ENCODE measurements at places on chromosomes 13 and 19. TPM values are rescaled to one million over a fixed set of nuclear protein-coding genes. Genes with fewer than 3 reads are reported as not detected.

GRCh38 chr19:4365341-4365740 lies 22.0 kb downstream of the MPND start:
- DNase-seq = no peak

Gene DBP
- polyA plus RNA-seq = 0.69 TPM

DNA sequence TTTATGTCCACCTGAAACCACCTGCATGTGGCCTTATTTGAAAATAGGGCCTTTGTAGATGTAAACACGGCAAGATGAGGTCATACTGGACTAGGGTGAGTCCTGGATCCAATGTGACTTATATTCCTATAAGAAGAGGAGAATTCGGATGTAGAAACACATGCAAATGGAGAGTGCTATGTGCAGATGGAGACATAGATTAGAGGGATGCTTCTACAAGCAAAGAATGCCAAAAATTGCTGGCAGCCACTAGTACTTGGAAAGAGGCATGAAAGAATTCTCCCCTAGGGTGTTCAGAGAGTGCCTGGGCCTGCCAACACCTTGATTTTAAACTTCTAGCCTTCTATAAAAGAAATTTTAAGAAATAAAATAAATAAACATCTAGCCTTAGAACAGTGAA lies 226.1 kb downstream of the RFC3 start:
- peak; percentile 59 for DNase-seq

GRCh38 chr13:27273658-27274425 lies 3.2 kb downstream of the RASL11A start:
- DNase-seq = no peak

GRCh38 chr13:25632166-25632888 lies 260.6 kb downstream of the ATP8A2 start:
- no peak for DNase-seq

Gene KLK6
- 34.6 TPM for polyA plus RNA-seq

- DNase-seq = no peak
Measured at GRCh38 chr19:44573627-44574026, 39.7 kb upstream of the IGSF23 start.

Gene MBD3L3
- not detected for polyA plus RNA-seq

GRCh38 chr13:21522130-21522529 lies 63.0 kb upstream of the ZDHHC20 start:
- no peak for DNase-seq

Gene LRRC63
- polyA plus RNA-seq = 0.03 TPM

Gene FFAR2
- not detected for polyA plus RNA-seq

- DNase-seq = no peak
Measured at GRCh38 chr13:26500618-26501320, 56.7 kb upstream of the WASF3 start.

Gene LILRB2
- polyA plus RNA-seq = not detected

Gene ONECUT3
- polyA plus RNA-seq = 0.01 TPM

DNA sequence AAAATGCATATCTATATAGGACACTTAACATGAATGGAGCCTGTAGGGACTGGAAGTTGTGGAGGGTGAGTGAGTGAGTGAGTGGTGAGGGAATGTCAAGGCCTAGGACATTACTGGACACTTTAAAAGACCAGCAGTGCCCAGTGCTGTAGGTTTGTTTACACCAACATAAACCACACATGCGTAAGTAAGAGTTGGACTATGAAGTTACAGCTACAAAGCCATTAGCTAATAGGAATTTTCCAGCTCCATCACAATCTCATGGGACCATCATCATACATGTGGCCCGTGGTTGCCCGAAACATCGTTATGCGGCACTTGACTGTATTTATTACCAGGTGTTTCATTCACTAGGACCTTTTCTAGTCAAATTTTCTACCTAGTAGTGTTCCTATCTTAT lies 49.2 kb downstream of the LATS2 start:
- no peak for DNase-seq

Gene KLK14
- polyA plus RNA-seq = 0.65 TPM

Gene FFAR1
- not detected for polyA plus RNA-seq

GRCh38 chr19:33054623-33055022 lies 10.1 kb downstream of the RHPN2 start:
- DNase-seq = peak; percentile 67

GRCh38 chr13:30341815-30342570 lies 34.6 kb upstream of the KATNAL1 start:
- DNase-seq = peak; percentile 89

DNA sequence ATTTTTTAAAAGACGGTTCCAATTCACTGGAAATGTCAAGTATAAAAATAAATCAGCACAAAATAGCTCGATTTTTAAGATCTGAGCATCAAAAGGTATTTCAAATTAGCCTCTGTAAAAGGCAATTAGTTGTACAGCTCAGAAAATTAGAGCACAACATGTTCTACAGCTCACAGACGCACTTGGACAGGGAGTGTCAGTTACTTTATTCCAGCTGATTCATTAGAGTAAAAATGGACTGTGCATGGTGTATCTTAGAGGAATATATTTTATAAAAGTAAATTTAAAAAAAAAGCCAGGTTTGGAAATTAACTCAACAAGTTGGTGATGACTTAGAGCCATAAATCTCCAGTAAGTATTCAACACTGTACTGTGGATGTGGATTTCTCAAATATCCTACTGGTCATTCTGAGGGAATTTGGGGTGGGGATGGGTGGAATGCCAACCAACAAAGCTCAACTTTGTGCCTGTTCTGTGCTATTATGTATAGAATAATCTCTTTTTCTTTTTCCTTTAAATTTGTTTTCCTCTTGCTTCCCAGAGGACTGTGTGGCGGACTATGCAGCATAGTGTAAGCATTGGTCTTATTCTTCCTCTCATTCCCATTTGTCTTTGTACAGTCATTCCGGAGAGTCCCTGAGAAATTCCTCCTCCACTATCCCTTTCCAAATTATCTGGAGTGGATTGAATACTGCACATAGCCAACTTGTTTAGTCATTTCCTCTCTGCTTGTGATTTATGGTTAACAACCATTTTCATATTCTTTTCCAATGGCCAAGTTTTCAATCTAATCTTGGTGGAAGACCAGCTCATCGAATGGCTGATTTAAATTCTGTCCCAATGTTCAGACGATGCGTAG lies 169.3 kb downstream of the DCT start:
- peak; percentile 81 for DNase-seq

Gene LRRC8E
- polyA plus RNA-seq = 6.5 TPM

All from mammary epithelial cell (primary cell).